ENCODE measurements at places on chromosomes 4 and X.

DNA sequence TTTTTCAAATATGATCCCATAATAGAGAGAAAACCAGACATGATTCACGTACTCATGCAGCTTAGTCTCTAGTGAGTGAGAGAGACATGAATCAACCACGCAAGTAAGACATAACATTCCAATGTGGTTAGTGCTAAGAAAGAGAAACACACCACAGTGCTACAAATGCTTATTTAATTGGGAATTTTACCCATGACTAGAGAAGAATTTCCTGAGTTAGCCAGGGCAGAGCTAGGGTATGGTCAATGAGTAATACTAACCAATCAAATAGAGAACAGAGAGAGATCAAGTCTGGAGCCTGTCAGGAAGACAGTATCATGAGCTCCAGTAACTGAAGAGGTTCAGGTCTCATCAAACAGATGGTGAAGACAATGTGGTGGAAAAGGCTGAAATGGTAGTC, 495.2 kb downstream of the PDGFC start:
- peak; percentile 89 for DNase-seq

DNA sequence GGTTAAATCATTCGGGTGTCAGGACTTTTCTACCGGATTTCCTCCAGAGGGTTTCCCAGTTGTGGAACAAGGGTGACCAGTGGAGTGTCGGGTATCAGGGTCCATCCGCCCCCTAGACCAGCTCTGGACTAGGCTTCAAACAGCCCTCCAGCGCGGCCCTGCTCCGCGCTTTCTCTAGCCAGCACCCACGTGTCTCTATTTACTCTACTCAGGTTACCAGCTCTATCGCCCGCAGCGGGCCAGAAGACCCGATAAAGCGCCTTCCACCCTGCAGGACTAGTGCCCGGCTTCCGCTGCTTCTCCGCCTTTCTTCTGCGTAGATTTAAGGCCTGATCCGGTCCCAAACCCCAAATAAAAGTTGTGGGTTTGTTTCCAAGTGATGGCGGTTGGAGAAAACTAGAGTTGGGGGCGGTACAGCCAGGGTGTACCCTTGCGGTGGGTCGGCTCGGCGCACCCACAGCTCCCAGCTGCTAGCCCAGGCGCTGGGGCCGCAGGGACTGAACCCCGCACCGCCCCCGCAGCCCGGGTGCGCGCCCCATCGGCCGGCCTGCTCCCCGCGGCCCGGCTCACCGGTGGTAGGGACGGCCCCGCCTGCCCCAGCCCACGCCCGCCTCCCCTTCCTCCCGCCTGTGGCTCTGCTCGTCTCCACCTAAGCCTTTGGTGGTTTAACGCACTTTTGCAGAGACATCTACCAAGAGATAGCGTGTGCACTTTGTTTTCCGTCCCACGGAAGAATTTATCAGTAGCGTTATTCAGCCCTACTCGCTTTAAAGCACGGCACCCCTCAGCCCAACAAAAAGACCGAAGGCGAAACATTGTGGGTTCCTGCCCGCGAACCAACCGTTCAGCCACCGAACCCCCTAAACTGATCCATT, 2.1 kb downstream of the LEF1 start:
- DNase-seq, result peak; percentile 42

GRCh38 chrX:78333521-78333920, 6.1 kb upstream of the CYSLTR1 start:
- DNase-seq, result no peak

- no peak for DNase-seq
These were observed 45.9 kb downstream of the GAK start for GRCh38 chr4:886244-886643.

DNA sequence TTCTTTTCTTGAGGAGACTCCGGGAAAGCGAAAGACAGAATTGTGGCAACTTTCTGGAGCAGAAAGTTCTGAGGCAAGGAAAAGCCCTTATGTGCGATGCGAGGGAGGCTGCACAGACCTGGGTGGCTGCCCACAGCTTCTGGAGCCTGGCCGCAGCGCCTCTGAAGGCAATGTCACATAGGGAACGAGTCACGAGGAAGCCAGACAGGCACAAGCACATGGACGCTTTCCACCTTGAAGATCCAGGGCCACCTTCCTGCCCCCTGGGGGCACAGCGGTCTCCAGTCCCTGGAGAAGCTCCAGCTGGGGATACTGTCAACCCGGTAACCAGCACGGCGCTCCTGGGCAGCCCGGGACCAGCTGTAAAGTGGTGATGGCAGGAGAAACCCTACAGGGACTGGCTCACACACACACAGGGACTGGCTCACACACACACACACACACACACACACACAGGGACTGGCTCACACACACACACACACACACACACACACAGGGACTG, 69.8 kb downstream of the MTNR1A start:
- DNase-seq, result no peak

GRCh38 chr4:14096396-14096965, 469.0 kb upstream of the BOD1L1 start:
- peak; percentile 43 for DNase-seq
